ENCODE measurements at places on chromosomes 1 and 21.

DNA sequence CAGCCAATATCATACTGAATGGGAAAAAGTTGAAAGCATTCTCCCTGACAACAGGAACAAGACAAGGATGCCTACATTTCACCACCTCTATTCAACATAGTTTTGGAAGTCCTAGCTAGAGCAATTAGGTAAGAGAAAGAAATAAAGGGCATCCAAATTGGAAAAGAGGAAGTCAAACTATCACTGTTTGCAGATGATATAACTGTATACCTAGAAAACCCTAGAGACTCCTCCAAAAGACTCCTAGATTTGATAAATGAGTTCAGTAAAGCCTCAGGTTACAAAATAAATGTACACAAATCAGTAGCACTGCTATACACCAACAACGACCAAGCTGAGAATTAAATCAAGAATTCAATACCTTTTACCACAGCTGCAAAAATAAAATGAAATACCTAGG, 171.3 kb upstream of the HP1BP3 start:
- no peak for DNase-seq

GRCh38 chr1:225343618-225344017, 84.2 kb downstream of the LBR start:
- no peak for DNase-seq

- no peak for DNase-seq
These were observed 44.1 kb upstream of the TINAGL1 start for GRCh38 chr1:31532173-31532572.

DNA sequence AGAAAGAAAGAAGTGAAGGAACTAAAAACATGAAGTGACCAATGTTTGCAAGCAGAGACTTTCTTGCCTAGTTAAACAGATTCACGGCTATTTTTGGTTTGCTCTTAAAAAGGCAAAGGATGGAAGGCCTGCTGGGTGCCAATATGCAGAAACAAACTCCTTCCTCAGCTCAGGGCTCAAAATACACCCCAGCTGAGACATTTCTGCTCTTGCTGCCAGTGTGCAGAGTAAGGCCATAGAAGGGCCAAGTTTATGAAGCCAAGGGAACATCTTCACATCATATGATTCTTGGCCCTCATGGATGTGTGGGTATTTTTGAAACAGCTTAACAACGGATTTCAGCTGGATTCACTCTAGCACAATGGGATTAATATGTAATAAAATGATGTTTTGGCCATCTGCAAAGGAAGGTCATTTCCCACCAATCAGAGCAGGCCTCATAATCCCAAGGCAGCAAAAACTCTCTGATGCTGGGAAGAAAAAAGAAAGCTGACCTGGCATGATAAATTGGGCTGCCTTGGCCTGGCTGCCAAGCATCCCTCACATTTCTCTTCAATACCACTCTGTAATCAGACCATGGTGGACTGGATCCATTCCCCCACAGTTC, 70.7 kb downstream of the CAPZB start:
- no peak for DNase-seq

GRCh38 chr1:158818560-158818959, 12.6 kb upstream of the MNDA start:
- DNase-seq, result no peak

GRCh38 chr21:36661511-36662309, 37.2 kb upstream of the SIM2 start:
- DNase-seq, result no peak

GRCh38 chr1:12231276-12231595, 1.4 kb downstream of the VPS13D start:
- no peak for DNase-seq

GRCh38 chr1:16718908-16719533, 21.3 kb upstream of the RNU1-4 start:
- DNase-seq, result no peak

DNA sequence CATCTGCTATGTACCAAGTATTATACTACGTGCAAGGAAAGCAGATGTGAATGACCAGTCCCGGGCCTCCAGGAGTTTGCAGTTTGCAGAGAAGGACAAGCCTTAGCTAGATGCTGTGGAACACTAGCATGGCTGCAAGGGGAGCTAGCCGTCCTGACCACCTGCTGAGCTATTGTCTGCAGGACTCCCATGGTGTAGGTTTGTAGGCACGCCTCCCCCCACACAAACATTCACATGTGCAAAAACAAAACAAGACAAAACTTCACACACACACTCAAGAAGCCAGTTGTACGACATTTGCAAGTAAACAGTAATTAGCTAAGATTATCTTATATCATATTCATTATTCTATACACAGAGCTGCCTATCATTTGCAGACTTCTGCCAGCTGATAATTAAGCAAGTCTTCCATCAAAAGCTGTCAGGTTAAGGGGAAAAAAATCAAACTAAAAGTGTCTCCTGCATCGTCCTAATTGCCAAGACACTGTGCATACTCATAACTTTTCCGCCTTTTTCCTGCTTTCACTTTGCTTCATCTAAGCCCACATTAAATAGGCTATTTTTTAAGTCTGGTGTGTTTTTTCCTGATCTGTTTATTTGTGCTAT, 10.7 kb upstream of the HNRNPU start:
- DNase-seq, result no peak

GRCh38 chr1:85289207-85289847, 12.9 kb upstream of the BCL10 start:
- no peak for DNase-seq

- DNase-seq, result no peak
These were observed 130.1 kb downstream of the DMRTB1 start for GRCh38 chr1:53589043-53589887.

DNA sequence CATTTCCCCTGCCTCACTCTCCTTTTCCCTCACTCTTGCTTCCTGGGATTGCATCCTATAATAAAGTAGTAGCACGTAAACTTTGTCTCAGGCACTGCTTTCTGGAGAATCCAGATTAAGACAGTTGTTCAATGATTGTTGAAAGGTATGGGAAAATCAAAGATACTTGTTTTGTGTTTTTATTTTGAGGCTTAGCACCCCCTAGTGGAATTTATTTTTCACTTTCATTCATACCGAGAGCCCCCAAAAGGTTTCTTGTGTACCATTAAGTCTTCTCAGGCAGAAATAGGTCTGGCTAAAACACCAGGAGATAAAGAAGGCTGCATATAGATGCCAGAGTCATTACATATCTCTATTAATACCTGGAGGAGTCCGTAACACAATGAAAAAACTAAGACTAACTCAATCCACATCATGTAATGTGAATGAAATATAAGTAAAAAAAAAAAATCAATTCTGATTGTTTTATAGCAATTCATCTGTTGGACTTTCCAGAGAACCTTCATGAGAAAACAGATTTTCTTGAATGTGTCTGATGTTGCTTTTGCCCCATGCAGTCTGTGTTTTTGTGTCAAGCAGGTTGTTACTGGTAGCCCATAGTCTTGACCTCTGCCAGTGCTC, 103.5 kb downstream of the RPE65 start:
- no peak for DNase-seq

DNA sequence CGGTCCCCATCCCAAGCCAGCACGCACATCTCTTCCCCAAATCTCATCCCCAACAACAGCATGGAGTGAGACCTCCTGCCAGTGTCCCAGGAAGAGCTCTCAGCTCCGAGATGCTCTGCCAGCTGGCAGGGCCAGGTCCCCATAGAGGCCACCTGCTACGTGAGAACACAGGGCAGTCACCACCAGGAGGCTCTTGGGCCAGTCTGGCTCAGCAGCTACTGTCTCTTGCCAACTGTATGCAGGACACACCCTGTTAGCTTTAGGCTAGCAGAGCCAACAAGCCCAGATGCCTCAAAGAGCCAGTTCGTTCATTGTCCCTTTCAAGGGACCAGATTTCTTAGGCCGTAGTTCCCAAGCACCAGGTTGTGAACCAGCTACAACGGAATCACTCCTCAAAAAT, 36.9 kb downstream of the FBXO2 start:
- DNase-seq, result no peak

- no peak for DNase-seq
These were observed at the start of gene CELF3 for GRCh38 chr1:151716771-151717631. Gene CELF3 (minus strand): TSS chr1:151716803. CDS start chr1:151716020, 783 bp downstream.

DNA sequence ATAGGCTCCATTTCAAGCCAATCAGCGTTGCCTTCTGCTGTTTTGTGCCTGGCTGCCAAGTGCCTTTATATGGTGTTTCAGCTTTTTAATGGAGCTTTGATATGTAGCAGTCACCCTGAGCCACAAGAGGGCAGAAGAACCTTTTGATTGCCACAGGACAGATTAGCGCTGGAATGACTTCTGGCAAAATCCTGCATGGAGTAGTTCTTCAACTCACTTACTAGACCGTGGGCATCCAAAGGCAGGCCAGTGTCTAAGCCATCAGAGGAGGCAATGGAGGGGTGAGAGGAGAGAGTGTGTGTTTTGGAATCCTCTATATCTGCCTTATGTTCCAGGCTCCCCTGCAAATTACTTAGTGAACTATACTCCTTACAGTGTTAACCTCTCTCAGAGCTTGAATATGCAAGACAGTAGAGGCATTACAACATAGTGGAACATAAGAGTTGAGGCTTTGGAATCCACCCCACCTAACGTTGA, 56.2 kb downstream of the ST3GAL3 start:
- peak; percentile 5 for DNase-seq

DNA sequence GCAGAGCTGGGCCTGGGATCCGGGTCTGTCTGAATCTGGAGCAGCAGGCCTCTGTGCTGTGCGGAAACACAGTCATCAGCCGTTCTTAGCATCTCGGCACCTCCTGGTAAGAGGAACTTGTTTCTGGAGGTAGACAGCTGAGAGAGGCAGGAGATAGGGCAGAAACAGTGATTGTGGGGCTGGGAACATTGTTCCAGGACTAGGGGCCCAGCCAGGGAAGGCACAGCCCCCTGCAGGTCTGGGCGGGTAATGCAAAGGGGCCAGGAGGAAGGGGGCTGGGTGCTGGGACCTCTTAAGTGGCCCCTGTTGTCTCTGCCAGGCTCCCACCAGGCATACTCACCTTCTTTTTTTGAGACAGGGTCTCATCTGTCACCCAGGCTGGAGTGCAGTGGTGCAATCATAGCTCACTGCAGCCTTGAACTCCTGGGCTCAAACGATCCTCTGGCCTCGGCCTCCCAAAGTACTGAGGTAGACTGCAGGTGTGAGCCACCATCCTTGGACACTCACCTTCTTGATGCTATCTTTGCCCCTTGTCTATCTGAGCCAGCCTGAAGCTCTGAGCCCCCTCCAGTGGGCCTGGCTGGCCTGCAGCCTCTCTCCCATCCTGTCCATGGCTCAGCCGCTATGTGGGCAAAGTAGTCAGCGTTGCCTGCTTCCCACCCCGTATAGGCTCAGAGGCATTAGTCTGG, 134.3 kb upstream of the ZBTB40 start:
- DNase-seq, result no peak

- DNase-seq, result no peak
These were observed 52.6 kb upstream of the RC3H1 start for GRCh38 chr1:174074757-174075156.

DNA sequence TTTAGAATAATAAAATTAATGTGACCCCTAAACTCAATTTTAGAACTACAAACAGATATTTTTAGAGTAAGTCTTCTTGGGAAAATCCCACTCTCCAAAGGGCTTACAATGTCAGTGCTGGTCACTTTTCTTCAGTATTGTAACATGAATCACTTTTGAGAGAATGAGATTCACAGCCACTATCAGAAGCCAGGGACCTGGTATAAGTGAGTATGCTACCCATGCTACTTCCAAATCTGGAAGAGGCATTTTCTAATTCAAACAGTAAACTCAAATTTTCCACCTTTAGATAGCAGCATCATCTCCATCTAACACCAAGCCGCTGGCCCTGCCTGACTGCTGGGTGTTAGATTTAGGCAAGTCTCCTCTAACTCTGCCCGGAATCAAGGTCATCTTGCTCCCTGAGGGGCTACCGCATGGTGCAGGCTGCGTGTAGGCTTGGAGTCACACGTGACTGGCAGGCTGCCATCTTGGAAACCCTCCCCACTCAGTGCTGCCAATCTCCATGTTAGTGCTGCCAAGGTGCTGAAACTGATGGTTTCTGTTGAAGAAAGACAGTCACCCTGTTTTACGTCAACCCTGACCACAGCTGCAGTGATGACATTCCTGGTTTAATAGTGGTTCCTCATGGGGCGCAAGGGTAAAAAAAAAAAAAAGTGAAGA, 882.9 kb upstream of the B3GALT2 start:
- no peak for DNase-seq

DNA sequence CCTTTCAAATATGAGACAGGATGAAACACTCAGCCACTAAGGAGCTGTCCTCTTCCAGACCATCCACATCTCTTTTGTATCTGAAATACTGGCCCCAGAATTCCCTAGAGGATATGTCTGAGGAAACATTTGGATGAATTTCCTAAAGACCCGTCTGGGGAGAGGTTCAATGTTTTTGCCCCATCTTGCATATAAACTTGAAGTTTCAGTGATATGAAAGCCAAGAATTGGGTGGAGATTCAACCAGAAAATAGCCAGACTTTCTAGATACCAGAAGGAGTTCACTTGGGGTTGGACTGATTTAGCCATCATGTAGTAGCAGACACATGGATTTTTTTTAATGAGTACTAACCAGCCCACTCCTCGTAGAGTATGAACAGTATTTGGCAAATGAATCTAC, 182.0 kb downstream of the PLPP3 start:
- no peak for DNase-seq

DNA sequence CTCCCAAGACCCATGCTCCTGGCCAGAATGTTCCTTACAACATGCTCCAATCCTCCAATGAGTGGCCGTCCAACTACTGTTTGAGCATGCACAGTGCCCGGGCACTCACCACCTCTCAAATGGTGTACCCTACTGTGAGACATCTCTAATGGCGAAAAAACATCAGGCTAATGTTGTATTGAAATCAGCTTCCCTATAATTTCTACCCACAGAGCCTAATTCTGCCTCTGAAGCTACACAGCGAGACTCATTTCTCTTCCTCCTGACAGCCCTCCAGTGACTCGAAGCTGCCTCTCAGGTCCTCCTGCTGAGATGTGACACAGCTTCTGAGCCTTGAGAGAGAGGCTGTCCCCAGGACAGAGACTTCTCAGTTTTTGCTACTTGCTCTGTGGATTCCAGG, 130.7 kb downstream of the FAM78B start:
- DNase-seq, result no peak

- no peak for DNase-seq
These were observed 13.2 kb downstream of the SEMA6C start for GRCh38 chr1:151133018-151133806.

- no peak for DNase-seq
These were observed 92.5 kb downstream of the GALNT2 start for GRCh38 chr1:230159580-230159979.
